ENCODE measurements at places on chromosomes 6 and 20. TPM values are rescaled to one million over a fixed set of nuclear protein-coding genes. Genes with fewer than 3 reads are reported as not detected.

PTK7 gene
- total RNA-seq = 89.6 TPM

ELOVL4 gene
- 9.3 TPM for total RNA-seq

RBCK1 gene
- 42.1 TPM for total RNA-seq

RIPOR3 gene
- 8.2 TPM for total RNA-seq

SGK1 gene
- total RNA-seq = 44.4 TPM

ADGRF1 gene
- 13.0 TPM for total RNA-seq

NKX2-2 gene
- total RNA-seq = not detected

NKAIN4 gene
- 4.0 TPM for total RNA-seq

RNF182 gene
- 0.90 TPM for total RNA-seq

ASF1A gene
- total RNA-seq = 36.3 TPM

CDK5RAP1 gene
- total RNA-seq = 16.5 TPM

BPIFB4 gene
- not detected for total RNA-seq

ADAM33 gene
- total RNA-seq = 88.2 TPM

NMBR gene
- 0.32 TPM for total RNA-seq

MATN4 gene
- 1.5 TPM for total RNA-seq

VNN1 gene
- 0.63 TPM for total RNA-seq

TRERF1 gene
- 12.1 TPM for total RNA-seq

POFUT1 gene
- total RNA-seq = 34.7 TPM

GATA5 gene
- 6.6 TPM for total RNA-seq

SLX4IP gene
- total RNA-seq = 7.1 TPM

SPATS1 gene
- not detected for total RNA-seq

SLC2A10 gene
- total RNA-seq = 36.6 TPM

SLC22A2 gene
- not detected for total RNA-seq

PTCHD4 gene
- 0.95 TPM for total RNA-seq

AGPAT4 gene
- 26.4 TPM for total RNA-seq

CUL9 gene
- total RNA-seq = 20.6 TPM

CLIC5 gene
- 4.3 TPM for total RNA-seq

ISM1 gene
- total RNA-seq = 1.8 TPM

FABP7 gene
- total RNA-seq = 0.63 TPM

RRBP1 gene
- total RNA-seq = 147 TPM

CLPSL2 gene
- not detected for total RNA-seq

ADGRF5 gene
- 41.3 TPM for total RNA-seq

TRAPPC3L gene
- 0.42 TPM for total RNA-seq

HTR1E gene
- 0.26 TPM for total RNA-seq

CASS4 gene
- total RNA-seq = 1.9 TPM

LAMA4 gene
- 426 TPM for total RNA-seq

OPN5 gene
- total RNA-seq = 0.05 TPM

FAM8A1 gene
- total RNA-seq = 59.9 TPM

CST7 gene
- total RNA-seq = not detected

HLA-E gene
- 141 TPM for total RNA-seq

MBOAT1 gene
- total RNA-seq = 30.3 TPM

SYNJ2 gene
- total RNA-seq = 14.3 TPM

HMGN3 gene
- 84.0 TPM for total RNA-seq

CAGE1 gene
- not detected for total RNA-seq

FILIP1 gene
- total RNA-seq = 43.7 TPM

NFATC2 gene
- total RNA-seq = 8.8 TPM

ZNF391 gene
- total RNA-seq = 6.9 TPM

HLA-DQB2 gene
- 0.21 TPM for total RNA-seq

FRK gene
- 7.3 TPM for total RNA-seq

ADTRP gene
- 7.4 TPM for total RNA-seq

LRRC73 gene
- total RNA-seq = not detected

HLA-DMB gene
- total RNA-seq = 8.9 TPM

Data from urinary bladder (tissue), 4 donors.